ENCODE measurements at places on chromosomes 11 and 22.

DNA sequence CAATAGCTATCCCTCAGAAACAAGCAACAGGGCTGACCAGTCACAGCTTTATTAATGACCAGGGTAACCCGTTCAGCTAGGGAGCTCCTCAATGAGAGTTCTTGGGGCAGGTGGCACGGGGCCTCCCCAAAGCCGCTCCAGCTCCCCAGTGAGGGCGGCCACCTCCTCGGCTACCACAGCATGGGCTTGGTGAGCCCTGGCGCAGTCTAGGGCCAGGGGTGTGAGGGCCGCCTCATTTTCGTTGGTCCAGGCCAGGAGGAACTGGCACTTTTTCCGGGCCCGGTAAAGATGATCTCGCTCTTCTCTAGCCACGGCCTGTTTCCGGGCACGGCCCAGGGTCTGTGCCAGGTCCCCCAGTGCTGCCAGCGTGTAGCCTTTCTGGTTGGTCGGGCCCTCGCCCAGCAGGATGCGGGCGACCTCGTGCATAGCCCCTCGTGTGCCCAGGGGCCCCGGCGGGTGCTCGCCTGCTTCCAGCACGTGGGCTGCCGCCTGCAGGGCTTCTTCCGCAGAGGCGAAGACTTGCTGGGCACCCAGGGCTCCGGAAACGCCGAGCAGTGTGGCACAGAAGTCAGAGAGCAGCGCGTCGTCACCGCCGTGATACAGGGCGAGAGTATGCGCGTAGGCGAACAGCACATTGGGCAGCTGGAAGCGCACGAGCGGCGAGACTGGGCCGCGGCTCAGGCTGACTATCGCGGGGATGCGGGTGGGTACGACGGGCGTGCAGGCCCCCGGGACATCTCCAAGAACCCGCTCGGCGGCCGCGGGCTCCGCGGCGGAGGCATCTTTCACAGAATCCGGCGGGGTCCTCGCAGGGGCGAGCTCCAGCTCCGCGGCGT lies 913 bp downstream of the ZNHIT2 start:
- DNase-seq, result no peak

DNA sequence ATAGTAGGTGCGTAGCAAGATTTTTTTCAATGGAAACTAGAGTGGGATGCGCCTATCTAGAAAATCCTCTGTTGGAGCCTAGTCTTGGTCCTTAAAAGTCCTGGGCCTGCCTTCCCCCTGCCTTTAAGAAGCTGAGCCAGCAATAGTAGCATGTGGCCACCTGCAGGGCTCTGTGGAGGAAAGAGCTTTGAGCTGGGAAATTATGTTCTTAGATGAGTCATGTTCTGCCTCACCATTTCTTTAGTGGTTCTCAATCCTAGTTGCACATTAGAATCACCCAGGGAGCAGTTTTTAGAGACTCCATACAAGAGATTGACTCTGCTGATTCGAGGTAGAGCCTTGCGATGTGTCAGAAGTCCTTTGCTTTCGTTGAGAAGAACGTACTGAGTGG lies 133.5 kb downstream of the COMMD9 start:
- DNase-seq, result no peak

DNA sequence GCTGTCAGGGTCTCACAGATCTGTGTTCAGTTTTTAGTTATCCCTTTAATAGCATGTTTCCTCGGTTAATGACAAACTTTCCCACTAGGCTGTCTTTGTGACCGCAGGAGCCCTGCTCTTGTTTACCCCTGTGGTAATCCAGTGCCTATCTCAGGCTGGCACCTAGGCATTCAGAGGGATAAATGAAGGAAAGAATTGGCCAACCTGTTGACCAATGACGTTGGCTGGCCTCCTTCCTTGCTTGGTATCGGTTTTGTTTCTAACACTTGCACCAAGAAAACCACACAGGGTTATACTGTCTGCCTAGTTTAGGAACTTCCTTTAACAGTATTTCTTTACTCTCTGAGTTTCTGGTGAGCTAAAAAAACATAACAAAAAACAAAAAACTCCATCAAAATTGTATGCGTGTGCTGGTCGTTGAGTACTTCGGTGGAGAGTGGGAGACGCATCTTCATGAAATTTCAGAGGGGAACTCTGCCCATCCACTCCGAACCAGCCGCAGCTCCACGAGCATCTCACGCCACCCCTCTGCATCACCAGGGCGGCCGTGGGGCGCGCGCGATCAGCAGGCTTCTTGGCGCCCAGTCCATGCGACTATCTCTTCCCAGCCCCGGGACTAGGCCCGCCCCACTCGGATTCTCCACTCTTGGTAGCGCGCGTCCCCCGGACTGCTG lies 563 bp upstream of the ENDOD1 start:
- peak; percentile 47 for DNase-seq

GRCh38 chr11:69704508-69705253 lies 859 bp upstream of the FGF19 start:
- peak; percentile 70 for DNase-seq

GRCh38 chr11:77413850-77414460 lies 59.9 kb downstream of the PAK1 start:
- DNase-seq, result no peak

Measured in GM13977 (cell line).